ENCODE measurements at places on chromosomes 5 and 9.

DNA sequence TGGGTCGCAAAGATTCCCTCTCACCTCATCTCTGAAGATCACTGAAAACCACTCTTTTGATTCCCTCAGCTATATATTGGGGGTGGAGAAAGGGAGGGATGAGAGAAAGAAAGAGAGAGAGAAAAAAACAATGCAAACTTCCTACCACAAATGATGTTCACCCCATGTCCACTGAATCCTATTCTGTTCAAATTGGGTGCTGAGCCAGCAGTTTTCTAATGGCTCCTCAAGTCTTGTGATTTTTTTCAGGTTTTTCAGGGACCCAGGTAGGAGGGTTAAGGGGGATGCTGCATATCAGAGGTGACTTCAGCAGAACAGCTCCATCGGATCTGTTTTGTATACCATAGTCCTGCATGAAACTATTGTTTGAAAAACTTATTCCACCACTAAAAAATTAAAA is 95.9 kb downstream of the SH3TC2 start:
- DNase-seq, result no peak

- no peak for DNase-seq
Measured at GRCh38 chr5:38825494-38825893, 20.3 kb upstream of the OSMR start.

GRCh38 chr9:132141344-132141947 is 20.4 kb upstream of the NTNG2 start:
- DNase-seq, result peak; percentile 49

DNA sequence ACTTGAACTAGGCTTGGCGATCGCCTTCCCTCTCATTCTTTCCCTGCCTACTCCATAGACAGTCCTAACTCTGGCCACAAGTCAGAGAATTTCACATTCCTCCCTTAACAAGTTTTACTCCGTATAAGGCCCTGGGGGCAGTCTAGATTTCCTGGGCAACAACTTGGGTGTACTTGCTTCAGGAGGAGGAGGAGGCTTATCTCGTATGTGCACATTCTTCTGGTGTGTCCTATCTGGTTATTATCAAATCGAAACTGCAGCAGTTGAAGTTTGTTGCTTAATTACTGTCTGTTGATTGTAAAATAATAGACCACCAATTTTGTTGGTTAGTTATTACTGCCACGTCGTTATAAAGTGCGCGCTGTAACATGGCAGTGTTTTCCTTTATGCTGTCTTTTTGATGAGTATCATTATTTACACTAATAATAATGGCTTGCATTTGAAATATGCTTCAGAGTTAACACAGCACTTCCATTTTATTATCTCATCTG is 42.0 kb downstream of the PIP5K1B start:
- DNase-seq, result no peak

DNA sequence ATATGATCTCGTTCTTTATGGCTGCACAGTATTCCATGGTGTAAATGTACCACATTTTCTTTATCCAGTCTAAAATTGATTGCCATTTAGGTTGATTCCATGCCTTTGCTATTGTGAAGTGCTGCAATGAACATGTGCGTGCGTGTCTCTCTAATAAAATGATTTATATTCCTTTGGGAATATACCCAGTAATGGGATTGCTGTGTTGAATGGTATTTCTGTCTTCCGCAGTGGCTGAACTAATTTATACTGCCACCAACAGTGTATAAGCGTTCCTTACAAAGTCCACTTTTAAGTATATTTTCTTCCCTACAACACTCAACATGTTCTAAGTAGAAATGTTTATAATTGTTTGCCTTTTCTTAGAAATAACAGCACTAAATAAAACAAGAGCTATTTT is 521.9 kb downstream of the DTWD2 start:
- DNase-seq, result no peak
